ENCODE measurements at places on chromosomes 2 and 18.

GRCh38 chr2:171811245-171811628 lies 82.8 kb downstream of the SLC25A12 start:
- peak; percentile 2 for DNase-seq

- no peak for DNase-seq
Measured at GRCh38 chr2:219165058-219165911, 4.5 kb downstream of the SLC23A3 start.

GRCh38 chr2:159856760-159857159 lies 58.8 kb upstream of the CD302 start:
- DNase-seq, result no peak

DNA sequence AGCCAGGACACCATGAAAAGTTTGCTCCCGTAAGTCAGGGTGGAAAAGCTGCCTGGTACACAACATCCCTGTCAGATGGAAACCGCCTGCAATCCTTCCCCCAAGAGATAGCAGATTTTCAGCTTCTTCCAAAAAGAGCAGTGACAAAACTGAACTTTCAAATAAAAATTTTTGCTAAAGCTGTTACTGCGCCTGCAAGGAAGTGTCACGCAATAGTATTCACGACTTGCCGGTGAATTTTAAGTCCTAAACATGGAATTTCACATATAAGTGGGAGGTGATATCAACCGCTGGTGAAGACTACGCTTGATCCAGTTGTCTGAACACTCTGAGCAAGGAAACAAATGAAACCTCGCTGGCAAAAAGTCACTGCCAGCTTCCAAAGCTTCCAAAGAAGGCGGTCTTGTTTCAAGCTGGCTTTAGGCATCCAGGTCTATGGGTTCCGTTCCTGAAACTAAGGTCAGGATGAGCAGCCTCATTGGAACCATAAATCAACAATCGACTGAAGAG lies 2.8 kb downstream of the COL6A3 start:
- DNase-seq, result no peak

- DNase-seq, result no peak
Measured at GRCh38 chr2:188869550-188869949, 104.6 kb upstream of the COL3A1 start.

DNA sequence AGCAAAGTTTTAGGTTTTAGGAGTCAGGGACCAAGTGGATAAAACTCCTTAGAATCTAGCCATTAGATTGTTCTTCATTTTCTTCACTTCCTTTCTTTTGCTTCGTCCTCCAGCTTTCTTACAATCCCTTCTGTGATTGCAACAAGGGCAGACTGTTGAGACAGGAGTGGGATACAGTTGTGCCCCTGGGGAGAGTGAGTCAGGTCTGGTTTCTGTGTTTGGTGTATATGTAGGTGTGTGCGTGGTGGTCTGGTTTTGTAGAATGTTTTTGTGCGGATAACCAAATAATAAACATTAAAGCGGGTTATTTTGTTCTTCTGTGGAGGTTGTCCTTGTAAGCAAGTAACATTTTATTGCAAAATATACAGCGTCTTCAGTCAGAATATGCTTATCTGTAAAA lies 7.3 kb downstream of the INSIG2 start:
- no peak for DNase-seq

DNA sequence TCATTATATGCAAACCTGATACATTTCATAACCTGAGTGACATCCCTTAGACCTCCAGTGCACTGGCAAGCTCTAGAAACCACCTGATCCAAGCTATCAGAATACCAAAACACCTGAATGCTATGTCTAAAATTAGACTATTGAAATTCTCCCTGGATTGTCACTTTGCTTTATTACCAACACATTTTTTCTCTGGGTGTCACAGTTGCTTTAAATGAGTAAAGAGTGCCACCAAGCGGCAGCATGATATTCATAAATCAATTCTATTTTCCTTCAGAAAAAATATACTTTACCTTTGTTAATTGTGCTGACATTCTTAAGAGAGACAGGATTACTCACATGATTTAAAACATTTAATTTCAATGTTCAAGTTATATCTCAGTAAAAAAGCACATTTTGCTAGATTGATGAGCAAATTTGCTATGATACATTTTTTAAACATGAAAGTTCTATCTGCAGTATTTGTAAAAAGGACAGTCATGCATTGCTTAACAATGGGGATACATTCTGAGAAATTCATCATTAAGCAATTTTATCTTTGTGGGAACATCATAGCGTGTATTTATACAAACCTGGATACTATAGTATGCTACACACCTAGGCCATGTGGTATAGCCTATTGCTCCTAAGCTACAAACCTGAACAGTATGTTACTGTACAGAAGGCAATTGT lies 338.4 kb upstream of the SLC39A10 start:
- peak; percentile 46 for DNase-seq

GRCh38 chr18:48613589-48614404 lies 75.0 kb downstream of the CTIF start:
- no peak for DNase-seq

DNA sequence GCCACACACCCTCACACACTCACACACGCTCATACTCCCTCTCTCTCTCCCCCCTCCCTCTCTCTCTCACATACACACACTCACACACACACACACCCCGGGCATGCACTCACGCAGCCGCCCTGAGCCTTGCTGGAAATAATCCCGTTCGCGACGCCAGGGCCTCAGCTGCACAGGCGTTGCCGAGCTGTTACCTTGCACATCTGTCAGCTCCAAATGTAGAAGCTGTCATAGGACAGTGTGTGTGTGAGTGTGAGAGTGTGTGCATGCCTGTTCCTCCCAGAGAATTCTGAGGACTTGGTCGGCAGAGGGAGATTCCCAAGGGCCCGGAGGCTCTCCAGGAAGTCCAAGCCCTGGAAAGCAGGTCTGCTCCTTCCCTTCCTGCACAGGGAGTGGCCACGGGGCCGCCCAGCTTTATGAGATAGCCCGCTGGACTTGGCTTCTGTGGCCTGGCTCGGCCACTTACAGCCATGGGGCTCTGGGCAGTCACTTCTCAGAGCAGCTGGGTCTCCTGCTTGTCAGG lies 8.6 kb downstream of the SPR start:
- no peak for DNase-seq

DNA sequence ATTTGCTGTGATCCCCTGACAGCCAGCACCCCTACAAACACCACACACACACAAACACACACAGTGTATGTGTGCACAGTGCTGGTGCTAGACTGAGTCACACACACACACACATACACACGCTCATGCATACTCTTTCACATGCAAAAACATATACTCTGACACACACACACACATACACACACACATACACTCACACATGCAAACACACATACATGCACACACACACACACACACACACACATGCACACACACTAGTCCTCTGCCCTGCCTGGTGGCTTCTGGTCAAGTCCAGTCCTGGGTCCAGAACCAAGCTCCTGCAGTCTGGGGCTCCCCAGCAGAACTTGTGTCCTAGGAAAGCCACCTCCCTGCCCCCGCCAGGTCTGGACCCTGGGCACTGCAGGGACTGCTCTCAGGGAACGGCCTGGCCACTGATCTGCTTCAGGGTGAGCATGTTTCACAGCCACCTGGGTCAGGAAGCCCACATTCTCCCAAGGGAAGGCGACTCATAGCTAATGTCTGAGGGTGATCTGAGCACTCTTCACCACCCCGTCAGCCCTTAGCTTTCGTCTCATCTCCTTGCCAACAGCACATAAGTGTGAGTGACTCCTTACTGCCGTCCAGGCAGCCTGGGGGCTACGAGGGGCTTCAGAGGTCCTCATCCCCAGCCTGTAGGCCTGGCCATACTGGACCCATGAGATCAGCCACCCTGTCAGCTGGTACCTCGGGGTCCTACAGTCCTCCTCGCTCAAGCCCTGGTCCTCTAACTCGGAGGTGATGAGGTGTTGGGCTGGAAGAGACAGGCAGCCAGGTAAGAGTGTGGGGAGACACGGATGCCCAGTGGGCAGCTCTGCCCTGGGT lies 88.1 kb downstream of the MCFD2 start:
- no peak for DNase-seq

- DNase-seq, result no peak
Measured at GRCh38 chr18:23912356-23912755, 102.2 kb upstream of the TTC39C start.

DNA sequence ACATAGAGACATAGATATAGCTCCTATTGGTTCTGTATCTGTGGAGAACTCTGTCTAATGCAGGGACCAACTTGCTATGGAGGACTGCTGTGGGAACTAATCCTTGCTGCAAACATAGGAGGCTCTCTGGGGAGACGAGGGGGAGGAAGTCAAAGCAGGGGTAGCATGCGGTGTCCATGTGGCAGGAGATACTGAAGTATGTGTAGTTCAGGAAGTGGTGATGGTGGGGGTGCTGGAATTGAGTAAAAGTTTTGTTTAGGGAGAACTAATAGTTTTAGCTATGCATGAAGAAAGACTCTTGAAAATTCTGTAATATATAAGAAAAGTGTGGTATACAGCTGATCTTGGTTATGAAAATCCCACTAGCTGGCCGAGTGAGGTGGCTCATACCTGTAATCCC lies 62.0 kb downstream of the ANKRD44 start:
- DNase-seq, result peak; percentile 68

- DNase-seq, result no peak
Measured at GRCh38 chr2:33033606-33034081, 86.9 kb downstream of the LTBP1 start.

DNA sequence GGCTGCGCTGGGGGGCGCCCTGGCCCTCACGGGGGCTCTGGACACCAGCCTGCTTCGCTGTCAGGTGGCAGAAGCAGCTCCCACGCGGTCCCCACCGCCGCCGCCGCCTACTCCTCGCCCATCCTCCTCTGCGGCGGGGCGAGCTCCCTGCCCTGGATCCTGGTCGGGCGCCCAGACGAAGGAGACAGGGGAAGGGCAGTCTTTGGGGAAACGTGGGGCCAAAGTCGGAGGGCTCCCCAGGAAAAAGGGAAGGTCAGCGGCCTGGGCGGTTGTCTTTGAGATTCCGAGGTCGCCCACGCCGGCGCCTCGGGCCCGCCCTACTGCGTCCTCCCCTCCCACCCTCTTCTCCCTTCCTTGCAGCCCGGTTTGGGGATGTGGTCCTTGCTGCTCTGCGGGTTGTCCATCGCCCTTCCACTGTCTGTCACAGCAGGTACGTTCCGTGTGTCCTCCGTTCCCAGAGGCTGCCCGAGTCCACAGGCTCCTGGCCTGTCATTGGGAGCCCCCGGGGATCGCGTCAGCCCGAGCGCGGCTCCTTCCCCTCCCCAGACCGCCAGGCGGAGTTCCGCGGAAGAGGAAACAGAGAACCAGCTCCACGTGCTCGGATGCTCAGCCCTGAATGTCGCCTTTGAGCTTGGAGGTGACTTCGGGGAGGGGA lies 800 bp downstream of the IL1RL2 start:
- DNase-seq, result no peak

GRCh38 chr2:240355962-240356361 lies 79.5 kb upstream of the GPC1 start:
- no peak for DNase-seq

DNA sequence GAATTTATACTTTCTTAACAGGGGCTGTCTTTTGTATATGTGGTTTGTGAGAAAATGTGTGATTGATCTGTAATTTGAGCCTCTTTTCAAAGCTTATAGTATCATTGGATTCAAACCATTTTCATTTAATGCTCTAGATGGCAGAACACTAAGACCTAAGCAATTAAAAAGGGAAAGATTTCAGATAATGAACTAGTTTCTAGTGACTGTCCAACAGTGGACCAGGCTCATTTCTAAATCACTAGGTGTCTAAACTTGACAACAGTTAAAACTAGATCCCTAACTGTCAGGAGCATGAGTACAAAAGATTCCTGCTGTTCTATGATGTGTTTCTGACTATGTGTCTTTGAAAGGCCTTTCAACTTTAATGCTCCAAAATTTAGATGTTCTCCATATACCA lies 54.6 kb downstream of the ANKRD44 start:
- DNase-seq, result no peak

DNA sequence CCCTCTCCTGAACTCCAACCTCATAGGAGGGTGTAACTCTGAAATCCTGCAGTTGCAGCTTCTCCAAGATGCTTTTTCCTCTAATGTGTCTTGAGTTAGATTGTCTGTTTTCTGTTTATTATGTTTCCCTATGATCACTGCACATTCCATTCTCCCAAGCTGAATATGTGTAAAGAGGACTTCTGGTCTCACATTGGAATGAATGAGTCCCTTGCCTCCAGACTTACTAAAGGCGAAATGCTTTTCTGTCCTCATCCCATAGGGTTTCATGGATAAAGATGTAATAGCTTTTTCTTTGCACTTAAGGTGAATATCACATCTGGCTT lies 35.5 kb upstream of the CYP27A1 start:
- DNase-seq, result no peak

DNA sequence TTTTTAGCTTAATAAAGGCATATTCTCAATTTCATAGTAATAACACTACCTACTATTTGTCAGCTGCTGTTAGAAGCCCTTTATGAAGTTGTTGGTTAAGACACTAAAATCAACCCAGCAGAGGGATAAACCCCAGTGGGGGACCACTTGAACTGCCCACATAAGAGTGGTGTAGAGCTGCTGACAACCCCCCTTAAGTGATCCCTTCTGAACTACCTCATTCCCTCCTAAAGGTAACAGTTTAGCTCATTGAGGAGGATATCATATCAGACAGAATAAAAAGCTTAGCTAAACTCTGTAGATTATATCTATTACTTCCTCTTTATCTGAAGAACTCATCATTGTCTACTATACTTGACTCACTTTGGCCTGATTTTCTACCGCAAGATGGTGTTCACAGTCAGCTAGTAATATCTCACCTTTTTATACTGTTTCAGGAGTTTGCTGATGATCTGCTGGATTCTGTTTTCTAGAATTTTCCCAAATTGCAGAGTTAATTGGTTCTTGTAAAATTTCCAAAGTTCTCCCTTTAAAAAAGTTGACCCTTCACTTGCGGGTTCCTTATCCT lies 16.2 kb downstream of the GALM start:
- no peak for DNase-seq

DNA sequence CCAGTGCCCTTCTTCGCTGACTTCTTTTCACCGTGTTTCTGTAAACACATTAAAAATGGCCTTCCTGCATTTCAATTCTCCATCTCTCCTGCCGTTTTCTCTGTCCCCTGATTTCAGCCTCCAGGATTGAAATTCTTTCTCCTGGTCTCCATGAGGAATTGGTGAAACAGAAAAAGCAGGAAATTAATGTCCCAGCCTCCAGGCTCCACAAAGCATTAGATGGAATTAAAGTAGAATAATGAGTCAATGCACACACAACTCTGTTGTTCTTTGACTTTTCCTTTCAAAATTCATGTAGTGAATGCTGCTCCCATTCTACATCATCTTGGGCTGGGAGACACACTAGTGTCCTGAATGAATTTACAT lies 209.5 kb downstream of the KLHL29 start:
- DNase-seq, result no peak

- peak; percentile 27 for DNase-seq
Measured at GRCh38 chr18:35484034-35484433, 13.7 kb downstream of the INO80C start.

GRCh38 chr18:79056827-79057367 lies 12.3 kb upstream of the ATP9B start:
- no peak for DNase-seq

- no peak for DNase-seq
Measured at GRCh38 chr2:11710632-11711353, 35.6 kb upstream of the LPIN1 start.
